ENCODE measurements at places on chromosomes 16 and 17.

GRCh38 chr17:44915862-44916780, 821 bp upstream of the GFAP start:
- DNase-seq, result no peak

GRCh38 chr17:30964876-30965275, 6.0 kb upstream of the RNF135 start:
- no peak for DNase-seq

- DNase-seq, result no peak
Observed at GRCh38 chr16:66261826-66262225, 104.7 kb upstream of the CDH5 start.

GRCh38 chr17:29061036-29061435, 18.1 kb downstream of the PIPOX start:
- no peak for DNase-seq
